HCT116 (cell line): ENCODE measurements at places on chromosomes 12 and 14.

- no peak for DNase-seq
These were observed 82.0 kb downstream of the PRKCH start for GRCh38 chr14:61403411-61403810.

DNA sequence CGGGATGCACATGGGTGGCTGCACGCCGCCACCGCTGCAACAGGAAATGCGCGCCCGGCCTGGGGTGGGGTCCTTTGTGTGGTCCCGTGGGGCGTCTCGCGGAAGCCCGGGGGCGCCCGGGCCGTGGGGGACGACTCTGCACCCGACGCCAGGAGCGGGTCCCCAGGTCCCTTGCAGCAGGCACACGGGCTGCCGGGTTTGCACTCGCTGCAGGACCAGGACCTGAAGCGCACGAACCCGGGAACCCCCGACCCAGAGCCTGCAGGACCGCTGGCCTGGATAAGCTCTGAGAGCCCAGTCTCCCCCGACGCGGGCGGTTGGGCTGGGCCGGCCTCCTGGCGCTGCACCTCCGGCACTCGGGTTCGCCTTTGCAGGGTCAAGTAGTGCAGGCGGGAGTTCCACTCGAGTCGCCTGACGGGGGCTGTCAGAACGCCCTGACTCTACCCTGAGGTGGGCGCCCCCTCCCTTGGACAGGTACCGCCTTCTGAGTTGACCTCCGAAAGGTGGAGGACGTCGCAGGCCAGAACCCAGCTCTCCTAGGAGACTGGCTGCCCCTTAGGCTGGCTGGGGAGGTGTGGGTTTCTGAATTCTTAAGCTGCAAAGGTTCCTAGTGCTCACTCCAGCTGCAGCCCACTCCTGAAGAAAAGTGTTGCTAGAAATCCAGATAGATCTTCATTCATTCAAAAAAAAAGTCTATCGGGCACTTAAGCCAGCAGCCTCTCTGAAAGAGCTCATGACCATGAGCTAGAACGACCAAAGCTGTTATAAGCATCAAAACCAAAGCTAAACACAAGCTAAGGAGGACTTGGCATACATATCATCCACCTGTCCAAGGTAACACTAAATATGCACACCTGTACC lies 68.0 kb downstream of the RNF34 start:
- DNase-seq, result no peak

DNA sequence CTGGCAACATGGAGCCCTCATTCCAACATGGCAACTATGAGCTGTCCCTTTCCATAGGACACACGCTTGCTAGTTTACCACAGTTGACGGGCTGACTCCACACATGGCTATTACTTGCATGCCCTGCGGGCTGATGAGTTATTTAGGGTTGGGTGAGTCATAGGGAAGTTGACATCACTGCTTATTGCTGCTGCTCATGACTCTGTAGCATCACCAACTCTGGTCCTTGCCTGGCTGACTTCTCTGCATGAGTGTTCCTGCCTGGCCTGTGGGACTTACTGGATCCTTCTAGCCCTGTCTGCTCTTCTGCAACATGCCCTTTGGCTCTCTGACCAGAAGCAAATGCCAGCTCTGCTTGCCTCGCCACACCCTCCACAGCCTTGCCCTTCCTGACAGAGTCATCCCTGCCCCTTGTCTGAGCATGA lies 199.5 kb downstream of the ANO6 start:
- peak; percentile 87 for DNase-seq

DNA sequence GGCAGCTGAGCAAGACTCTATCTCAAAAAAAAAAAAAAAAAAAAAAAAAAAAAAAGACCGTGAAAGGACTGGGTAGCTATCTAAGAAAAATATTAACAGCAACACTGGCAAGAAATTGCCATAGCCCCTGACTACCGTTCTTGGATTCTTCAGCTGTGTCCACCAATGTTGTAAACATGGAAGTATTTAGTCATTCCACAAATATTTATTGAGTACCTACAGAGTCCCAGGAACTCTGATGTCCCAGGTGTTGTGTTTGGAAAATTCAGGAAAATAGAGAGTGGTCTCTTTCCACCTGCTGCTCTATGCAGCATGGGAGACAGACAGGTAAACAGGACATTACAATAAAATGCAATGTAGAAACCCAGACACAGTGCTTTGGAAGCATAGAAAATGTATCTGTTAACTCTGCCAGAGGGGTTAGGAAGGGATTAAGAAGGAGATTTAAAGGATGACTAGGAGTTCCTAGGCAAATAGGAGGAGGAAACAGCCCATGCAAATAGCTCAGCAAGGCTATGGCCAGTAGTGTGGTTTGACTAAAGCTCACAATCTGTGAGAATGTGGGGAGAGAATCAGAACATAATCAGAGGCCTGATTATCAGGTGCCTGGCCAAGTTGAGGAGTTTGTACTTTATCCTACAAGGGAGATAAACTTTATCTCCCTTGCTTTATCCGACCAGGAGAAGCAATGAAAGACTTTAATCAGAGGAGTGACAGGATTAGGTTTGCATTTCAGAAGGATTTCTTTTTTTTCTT lies 2.1 kb upstream of the DLST start:
- no peak for DNase-seq

DNA sequence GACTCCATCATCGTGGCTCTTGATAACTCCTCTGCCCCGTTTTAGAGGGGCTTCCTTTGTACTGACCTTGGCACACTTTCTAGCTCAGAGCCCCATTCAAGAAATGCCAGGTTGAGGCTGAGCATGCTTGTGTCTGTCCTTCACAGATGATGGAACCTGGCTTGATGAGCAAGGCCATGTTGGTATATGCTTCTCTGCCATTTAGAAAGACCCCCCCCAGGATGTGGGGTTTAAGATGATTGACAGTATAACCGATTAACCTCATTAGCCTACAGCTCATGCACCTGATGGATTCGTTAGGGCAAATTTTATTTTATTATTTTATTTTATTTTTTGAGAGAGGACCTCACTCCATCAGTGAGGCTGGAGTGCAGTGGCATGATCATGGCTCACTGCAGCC lies 21.0 kb downstream of the BATF start:
- DNase-seq, result no peak

- DNase-seq, result no peak
These were observed 57.1 kb downstream of the METTL25 start for GRCh38 chr12:82415402-82415801.

- DNase-seq, result no peak
These were observed 143.4 kb upstream of the NAV3 start for GRCh38 chr12:77687321-77687720.

DNA sequence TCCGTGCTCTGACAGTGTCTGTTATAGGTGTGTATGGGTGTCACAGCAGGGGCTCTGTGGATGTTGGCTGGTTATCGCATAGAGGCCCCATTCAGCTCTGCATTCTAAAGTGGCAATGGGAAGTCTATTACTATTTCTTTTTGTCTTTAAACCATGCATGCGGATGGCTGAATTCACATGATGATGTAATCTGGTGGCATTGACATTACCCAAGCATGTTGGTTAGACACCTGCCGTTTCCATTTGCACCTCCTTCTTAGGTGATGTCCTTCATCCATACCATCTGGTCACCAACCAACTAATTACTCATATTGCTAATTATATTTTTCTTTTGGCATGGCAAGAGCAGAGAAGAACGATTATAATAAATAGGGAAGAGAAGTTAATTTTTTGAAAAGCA lies 270.8 kb upstream of the RGS6 start:
- no peak for DNase-seq

- DNase-seq, result no peak
These were observed 11.4 kb upstream of the ASCL1 start for GRCh38 chr12:102946042-102946441.

GRCh38 chr12:78185109-78185508 lies 354.4 kb downstream of the NAV3 start:
- no peak for DNase-seq

GRCh38 chr12:131204416-131205274 lies 250.9 kb downstream of the ADGRD1 start:
- DNase-seq, result no peak

DNA sequence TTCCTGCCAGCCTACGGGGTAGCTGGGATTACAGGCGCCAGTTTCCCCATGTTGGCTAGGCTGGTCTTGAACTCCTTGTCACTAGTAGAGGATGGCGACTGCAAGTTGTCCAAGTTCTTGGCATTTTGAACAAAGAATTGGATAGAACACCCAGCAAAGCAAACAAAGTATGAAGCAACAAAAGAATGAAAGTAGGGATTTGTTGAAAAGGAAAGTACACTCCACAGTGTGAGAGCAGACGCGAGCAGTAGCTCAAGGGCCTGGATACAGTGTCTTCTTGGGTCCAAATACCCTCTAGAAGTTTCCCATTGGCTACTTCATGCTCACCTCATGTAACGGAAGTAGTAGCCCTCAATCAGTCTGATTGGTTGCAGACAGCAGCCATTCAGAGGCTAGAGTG lies 152.2 kb downstream of the CCER1 start:
- DNase-seq, result no peak

DNA sequence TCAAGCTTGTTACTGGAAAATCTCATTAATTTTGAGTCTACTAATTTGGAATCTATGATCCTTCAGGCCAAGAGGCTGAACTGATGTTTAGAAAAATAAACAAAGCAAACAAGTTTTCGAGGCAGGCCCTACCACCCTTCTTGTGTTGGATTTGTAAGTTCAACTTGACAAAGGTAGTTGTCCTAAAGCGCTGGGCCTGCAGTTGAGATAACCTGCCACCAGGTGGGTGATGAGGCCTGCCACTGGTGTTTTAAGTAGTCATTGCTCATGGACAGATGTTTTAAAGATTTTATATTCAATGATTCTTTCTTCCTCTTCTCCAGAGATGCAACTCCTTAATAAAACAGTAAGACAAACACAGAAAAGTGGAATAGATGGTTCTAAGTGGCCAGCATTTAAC lies 19.4 kb downstream of the ACVRL1 start:
- DNase-seq, result peak; percentile 48

DNA sequence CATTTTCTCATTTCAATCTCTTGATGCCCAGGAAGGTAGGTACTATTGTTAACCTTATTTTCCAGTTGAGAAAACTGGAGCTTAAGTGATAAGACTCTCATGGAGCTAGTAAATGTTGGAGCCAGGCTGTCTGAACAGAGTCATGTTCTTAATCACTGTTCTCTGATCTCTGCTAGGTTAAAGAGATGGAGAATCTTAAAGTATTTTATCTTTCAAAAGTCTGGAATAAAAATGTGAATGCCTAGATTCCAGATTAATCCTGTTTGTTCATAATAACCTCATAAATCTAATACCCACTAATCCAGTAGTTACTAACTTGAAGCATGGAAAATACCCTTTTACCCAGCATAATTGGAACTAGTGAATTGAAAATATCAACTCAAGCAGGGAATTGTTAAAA lies 341.0 kb upstream of the RGS6 start:
- DNase-seq, result no peak

- DNase-seq, result no peak
These were observed 45.8 kb upstream of the CORO1C start for GRCh38 chr12:108777156-108777555.

DNA sequence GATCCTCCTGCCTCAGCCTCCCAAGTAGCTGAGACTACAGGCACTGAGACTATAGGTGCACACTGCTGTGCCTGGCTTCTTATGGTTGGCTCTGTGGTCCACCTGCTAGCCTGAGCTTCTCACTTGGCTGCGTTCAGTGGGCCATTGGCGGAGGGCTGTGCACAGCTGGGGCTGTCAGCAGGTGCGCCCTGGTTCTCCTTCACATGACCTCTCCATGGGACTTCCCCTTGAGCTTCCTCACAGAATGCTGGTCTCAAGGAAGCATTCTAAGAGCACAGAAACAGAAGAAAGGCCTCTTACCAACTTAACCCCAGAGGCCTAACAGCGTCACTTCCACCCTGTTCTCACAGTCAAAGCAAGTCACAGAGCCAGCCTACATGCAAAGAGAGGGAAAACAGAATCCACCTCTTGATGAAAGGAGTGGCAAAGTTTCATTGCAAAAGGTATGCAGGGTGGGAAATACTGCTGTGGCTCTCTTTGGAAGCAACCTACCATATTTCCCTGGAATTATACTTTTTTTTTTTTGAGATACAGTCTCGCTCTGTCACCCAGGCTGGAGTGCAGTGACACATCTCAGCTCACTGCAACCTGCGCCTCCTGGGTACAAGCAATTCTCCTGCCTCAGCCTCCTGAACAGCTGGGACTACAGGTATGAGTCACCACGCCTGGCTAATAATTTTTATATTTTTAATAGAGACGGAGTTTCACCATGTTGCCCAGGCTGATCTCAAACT lies 9.3 kb downstream of the RILPL2 start:
- no peak for DNase-seq

DNA sequence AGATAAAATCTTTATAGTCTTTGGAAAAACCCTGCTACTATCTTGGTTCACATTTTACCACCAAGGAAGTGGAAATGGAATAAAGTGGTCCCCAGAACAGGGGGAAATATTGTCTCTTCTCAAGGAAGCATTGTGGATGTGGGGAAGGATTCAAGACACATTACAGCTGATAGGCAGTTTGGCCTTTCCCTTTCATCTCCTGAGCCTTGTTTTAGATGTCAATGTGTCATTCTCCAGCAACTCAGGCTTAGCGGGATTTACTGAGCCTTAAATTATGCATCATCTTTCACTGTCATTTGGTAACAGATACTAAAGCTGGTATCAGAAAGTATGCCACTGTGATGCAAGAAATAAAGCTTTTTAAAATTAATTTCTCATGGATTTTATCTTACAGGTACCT lies 136.2 kb downstream of the STXBP6 start:
- DNase-seq, result no peak

DNA sequence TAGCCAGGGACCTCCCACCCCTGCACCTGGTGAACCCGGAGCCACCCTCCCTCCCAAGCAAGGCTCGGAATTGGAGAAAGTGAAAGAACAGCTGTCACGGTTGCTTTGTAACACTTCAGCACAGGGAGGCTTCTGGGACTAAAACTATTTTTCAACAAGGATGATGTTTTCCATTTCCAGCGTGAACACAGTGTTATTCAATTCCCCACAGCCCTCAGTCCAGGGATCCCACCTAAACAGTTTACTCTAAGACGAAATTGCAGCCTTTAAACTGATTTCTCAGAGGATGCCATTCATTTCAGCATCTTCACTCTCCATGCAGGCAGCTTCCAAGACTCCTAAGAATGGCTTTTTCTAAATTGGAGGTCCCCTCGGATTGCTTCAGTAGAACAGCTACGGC lies 229.2 kb downstream of the SLC15A4 start:
- no peak for DNase-seq

DNA sequence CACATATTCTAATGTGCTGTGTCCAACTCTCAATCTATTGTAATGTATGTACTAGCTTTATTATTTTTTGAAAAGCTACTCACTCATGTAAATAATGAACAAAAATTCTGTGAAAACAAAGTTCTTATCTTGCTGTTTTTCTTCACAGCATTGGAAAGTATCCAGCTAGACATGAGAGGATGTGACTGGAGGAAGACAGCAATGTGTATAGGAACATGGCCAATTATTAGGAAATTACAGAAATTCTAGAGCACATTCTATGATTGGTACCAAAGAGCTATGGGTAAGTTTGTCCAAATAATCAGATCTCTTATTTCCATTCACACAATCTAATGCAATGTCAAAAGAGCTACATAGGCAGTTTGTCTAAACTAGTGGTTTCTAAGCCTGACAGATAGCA lies 1100.2 kb downstream of the FSCB start:
- DNase-seq, result no peak

- peak; percentile 42 for DNase-seq
These were observed 24.0 kb upstream of the LGR5 start for GRCh38 chr12:71415336-71416231.
